ENCODE measurements at places on chromosomes 5 and 9. TPM values are rescaled to one million over a fixed set of nuclear protein-coding genes. Genes with fewer than 3 reads are reported as not detected.
A peak's percentile ranks its signal among the peaks of the same experiment; 100 is the strongest.

GRCh38 chr5:168409591-168410458 is 76.4 kb upstream of the RARS1 start:
- peaks cover 3% of the 10 kb centered on the region for H3K36me3 ChIP-seq
- no peak overlapping the region for H3K4me3 ChIP-seq
- no peak for DNase-seq
- H3K4me1 ChIP-seq, result 0 out of 2 replicates have a peak, but pooled peaks cover 4% of the 10 kb centered on the region
- H3K27ac ChIP-seq, result peak overlapping the region; percentile 36

The ANXA2R gene
- total RNA-seq, result 4.1 TPM

DNA sequence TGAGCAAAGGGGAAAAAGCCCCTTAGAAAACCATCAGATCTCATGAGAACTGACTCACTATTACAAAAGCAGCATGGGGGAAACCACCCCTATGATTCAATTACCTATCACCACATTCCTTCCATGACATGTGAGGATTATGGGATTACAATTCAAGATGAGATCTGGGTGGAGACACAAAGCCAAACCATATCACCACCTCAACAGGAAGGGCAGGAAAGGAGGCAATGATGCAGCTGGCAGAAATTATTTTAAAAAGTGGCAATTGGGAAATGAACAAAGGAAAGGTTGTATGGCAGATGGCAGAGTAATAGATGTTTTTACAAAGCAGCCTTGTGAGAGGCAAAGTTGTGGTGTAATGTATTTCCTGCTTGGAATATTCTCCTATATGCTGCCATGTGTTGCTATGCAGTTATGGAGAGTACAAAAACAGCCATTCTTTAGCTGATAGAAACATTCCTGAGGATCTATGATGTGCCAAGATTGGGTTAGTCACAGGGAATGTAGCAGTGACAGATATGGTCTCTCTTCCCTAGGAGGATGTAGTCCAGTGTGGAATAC is 138.8 kb downstream of the SMC2 start:
- H3K36me3 ChIP-seq, result no peaks in the 10 kb centered on the region
- no peaks in the 10 kb centered on the region for H3K27me3 ChIP-seq

- no peaks in the 10 kb centered on the region for H3K36me3 ChIP-seq
- no peaks in the 10 kb centered on the region for H3K27me3 ChIP-seq
- no peak overlapping the region for H3K4me3 ChIP-seq
- no peak for DNase-seq
Measured at GRCh38 chr5:118551716-118552115, 436.6 kb downstream of the DTWD2 start.

DNA sequence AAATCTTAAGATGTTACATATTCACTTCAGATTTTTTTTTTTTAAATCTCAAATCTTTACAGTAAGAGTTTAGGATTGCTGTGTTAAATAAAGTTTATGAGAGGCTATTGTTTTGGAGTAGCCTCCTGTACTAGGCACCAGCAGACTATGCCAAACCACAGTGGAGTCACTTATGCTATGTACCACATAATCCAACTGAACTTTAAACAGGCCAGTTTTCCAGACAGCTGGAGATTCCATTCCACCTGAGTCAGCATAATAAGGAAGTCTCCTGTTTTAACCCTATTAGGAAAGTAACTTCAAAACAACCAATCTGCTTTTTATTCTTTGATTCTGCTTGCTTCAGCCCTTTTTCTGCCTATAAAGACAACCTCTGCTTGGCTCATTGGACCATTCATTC is 205.2 kb downstream of the CSNK1G3 start:
- H3K4me1 ChIP-seq, result no peaks in the 10 kb centered on the region
- H3K27ac ChIP-seq, result no peak overlapping the region

- DNase-seq, result no peak
- no peaks in the 10 kb centered on the region for H3K36me3 ChIP-seq
- no peak overlapping the region for H3K4me3 ChIP-seq
- H3K27ac ChIP-seq, result no peak overlapping the region
Measured at GRCh38 chr9:89448821-89449220, 49.1 kb downstream of the SEMA4D start.

The BSPRY gene
- 14.7 TPM for total RNA-seq

The IFNB1 gene
- total RNA-seq, result not detected

The PCAT7 gene
- 10.4 TPM for total RNA-seq

- no peak overlapping the region for H3K4me3 ChIP-seq
- no peaks in the 10 kb centered on the region for H3K27me3 ChIP-seq
- no peak overlapping the region for H3K27ac ChIP-seq
- no peaks in the 10 kb centered on the region for H3K36me3 ChIP-seq
- H3K4me1 ChIP-seq, result peaks cover 9% of the 10 kb centered on the region
- no peak for DNase-seq
Measured at GRCh38 chr5:36494841-36495601, 111.4 kb upstream of the SLC1A3 start.

GRCh38 chr5:142551338-142552067 is 134.4 kb downstream of the FGF1 start:
- DNase-seq, result peak; percentile 42
- no peak overlapping the region for H3K4me3 ChIP-seq
- no peak overlapping the region for H3K27ac ChIP-seq
- no peaks in the 10 kb centered on the region for H3K36me3 ChIP-seq
- no peaks in the 10 kb centered on the region for H3K27me3 ChIP-seq

The RAI14 gene
- total RNA-seq, result 71.5 TPM

DNA sequence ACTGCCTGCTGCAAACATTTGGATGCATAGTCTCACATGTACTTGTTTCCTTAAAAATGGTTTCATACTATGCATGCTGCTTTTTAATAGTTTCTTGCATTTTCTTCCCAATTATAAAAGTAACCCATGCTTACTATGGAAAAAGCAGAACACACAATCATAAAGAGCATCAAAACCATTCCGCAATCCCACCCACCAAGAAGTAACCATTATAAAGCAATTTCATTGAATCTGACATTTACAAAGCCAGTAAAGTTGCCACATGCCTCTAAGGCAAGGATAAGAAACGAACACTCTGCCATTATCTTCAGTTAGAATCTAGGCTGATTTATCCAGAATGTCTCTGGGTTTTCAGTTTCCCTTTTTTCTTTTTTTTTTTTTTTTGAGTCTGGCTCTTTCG is 92.7 kb upstream of the OSMR start:
- no peaks in the 10 kb centered on the region for H3K27me3 ChIP-seq
- DNase-seq, result no peak
- H3K27ac ChIP-seq, result no peak overlapping the region

GRCh38 chr5:14071433-14071832 is 71.7 kb upstream of the TRIO start:
- no peak for DNase-seq
- no peaks in the 10 kb centered on the region for H3K27me3 ChIP-seq
- no peaks in the 10 kb centered on the region for H3K4me1 ChIP-seq
- no peaks in the 10 kb centered on the region for H3K36me3 ChIP-seq

- no peak for DNase-seq
- H3K4me1 ChIP-seq, result peaks cover 13% of the 10 kb centered on the region
- H3K4me3 ChIP-seq, result no peak overlapping the region
- H3K36me3 ChIP-seq, result peaks cover 5% of the 10 kb centered on the region
- no peaks in the 10 kb centered on the region for H3K27me3 ChIP-seq
Measured at GRCh38 chr5:139670369-139671095, 22.4 kb downstream of the CXXC5 start.

GRCh38 chr9:107504585-107505455 is 15.3 kb upstream of the KLF4 start:
- DNase-seq, result peak; percentile 61
- no peak overlapping the region for H3K4me3 ChIP-seq
- H3K27ac ChIP-seq, result no peak overlapping the region
- H3K4me1 ChIP-seq, result peaks cover 9% of the 10 kb centered on the region
- H3K27me3 ChIP-seq, result no peaks in the 10 kb centered on the region

The ADAMTS16 gene
- total RNA-seq, result not detected

DNA sequence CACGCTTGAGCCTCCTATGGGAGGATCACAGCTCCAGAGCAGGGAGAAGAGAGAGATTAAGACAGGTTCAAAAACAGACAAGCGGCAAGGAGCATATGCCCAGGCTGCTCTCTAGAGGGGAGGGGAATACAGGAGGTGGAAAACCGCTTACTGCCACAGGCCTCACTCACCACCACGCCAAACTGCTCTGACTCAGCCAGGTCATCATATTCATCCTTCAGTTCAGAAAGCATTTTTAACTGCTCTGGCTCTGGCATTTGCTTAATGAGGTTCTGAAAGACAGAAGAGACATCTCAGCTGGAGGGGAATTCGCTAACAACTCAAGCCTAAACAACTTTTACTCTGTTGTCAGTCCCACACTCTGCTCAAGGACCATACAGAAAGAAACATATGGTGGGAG is 40.1 kb downstream of the PCDHGC5 start:
- peaks cover 29% of the 10 kb centered on the region for H3K4me1 ChIP-seq
- no peak for DNase-seq
- no peaks in the 10 kb centered on the region for H3K27me3 ChIP-seq
- H3K27ac ChIP-seq, result no peak overlapping the region
- no peak overlapping the region for H3K4me3 ChIP-seq
- peaks cover 2% of the 10 kb centered on the region for H3K36me3 ChIP-seq

The F2R gene
- total RNA-seq, result 6.3 TPM
